ENCODE measurements at places on chromosomes 1 and 21. TPM values are rescaled to one million over a fixed set of nuclear protein-coding genes. Genes with fewer than 3 reads are reported as not detected.

- DNase-seq, result no peak
These were observed 565.2 kb upstream of the ADAMTS5 start for GRCh38 chr21:27532076-27532475.

DNA sequence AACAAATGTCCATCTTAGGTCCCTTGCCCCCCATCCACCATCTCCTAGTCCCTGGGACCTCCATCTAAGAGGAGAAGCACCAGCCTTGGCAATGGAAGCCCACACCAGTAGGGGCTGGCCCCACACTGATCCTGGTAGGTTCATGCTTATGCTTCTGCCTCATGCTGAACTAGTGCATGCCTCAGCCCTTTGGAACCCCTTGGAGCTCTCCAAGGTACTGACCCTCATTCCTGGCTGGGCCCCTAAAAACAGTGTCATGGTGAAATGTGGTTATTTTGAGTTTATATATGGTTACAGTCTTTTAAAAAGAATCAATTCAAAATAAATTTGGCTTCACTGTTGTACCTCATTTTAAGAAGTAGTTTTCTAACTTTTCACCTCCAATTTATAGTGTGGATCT, 108.3 kb downstream of the HIVEP3 start:
- DNase-seq, result no peak

DNA sequence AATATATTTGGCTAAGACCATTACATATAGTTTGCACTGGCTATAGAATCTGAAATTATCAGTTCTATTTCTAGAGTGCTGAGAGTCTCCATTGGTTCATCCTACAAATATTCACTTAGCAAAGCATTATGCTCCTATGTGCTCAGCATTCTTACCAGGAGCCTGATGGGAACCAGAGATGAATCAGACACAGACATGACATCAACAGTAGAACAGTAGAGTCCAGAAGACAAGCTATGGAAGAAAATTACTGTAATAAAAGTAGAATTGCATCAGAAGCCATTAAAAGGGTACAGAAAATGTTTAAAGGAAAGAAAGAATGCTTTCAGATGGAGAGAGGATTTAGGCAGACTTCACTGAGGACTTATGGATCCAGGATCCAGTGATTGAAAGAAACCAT, 271.7 kb upstream of the SNX7 start:
- no peak for DNase-seq

DNA sequence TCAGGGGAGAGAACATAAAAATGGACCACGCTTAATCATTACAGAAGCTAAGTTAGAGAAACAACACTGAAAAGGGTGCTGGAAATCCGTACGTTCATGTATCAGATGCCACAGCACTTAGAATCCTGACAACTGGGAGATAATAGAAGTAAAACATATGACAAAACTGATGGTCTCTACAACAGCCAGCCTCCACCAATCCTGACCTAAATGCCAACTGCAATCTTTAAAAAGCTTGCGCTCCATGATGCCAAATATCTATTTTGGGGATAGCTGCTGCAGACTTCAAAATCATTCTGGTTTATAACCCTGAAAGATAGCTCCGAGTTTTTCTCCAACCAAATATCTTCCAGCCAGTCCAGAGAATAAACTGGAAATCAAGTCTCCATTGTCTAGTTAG, 178.3 kb downstream of the RERE start:
- DNase-seq, result no peak

DNA sequence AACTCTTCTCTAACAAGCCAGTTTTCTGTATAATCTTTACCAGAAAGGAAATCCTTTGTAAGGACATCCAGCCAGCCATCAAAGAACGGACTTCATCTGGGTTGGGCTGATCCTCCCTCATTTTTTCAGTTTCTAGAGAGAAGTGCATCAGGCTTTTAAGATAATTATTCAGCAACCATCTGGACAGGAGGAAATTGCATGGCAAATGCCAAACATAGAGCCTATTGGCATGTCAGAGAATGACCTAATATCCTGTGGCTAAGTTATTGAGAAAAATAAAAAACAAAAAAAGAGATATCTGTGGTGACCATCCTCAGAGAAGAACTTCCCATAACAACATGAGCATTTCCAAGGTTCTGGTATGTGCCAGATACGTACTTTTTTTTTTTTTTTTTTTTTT, 74.9 kb upstream of the BEND5 start:
- DNase-seq, result no peak

- no peak for DNase-seq
These were observed 74.9 kb downstream of the CCDC18 start for GRCh38 chr1:93255222-93256079.

The CCDC30 gene
- 1.5 TPM for total RNA-seq

The HOOK1 gene
- total RNA-seq, result 6.3 TPM

The ABCG1 gene
- 7.3 TPM for total RNA-seq
